EL (cell line): ENCODE measurements at places on chromosomes 1 and 21.

DNA sequence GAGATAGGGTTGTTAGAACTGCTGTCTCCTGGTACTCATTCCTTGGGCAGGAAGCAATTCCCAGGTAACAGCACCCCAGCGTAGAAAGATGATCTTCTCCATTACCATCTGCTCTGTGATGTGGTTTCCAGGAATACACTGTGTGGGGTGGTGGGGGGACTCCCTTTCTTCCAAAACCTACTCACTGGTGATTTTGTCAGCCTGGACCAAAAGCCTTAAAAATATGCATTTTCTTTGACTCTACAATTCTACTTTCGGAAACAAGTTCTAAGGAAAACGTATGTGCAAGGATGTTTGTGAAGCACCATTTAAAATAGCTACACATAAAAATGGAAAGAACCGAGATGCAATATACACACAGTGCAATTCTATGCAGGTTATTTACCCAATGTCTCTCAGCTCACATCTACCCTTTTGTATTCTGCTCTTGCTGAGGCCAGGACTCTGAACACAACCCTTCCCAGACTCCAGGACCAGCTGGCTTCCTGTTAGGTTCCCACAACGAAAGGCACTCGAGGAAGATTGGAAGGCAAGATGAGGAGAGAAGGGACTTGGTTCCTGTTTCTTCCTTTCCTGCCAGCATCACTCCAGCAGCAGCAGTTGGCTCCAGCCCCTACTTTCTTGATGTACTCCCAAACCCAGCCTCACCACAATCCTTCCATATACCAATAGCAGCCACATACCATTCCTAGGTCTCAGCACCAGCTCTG lies 33.0 kb upstream of the GJB5 start:
- no peak for DNase-seq

DNA sequence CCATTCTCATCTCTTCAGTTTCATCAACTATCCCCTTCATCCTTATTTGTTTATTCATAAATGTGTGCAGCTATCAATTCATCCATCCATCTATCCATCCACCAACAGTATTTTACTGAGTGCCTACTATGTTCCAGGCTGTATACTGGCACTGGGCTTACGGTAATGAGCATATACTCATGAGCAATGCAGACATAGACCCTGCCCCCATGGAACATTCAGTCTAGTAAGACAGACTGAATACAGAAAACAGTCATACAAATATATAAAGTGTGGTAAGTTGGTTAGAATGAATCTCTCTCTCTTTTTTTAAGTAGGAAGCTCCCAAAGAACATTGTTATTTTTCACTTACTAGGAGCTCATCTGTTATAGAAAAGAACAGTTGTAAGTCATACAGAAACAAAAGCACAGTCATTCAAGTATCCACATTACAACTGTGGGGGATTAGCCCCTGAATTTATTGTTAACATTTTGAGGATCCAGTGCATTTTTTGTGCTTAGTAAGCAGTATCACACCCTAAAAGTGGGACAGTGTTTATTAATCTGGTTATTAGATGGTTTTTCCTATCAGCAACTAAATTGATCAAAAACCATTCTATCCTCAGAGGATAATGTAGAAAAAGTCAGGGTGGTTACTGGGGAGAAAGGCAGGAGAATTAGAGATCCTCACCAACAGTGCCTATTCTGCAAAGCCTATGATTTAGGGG lies 3.6 kb downstream of the SLC16A4 start:
- DNase-seq: no peak

DNA sequence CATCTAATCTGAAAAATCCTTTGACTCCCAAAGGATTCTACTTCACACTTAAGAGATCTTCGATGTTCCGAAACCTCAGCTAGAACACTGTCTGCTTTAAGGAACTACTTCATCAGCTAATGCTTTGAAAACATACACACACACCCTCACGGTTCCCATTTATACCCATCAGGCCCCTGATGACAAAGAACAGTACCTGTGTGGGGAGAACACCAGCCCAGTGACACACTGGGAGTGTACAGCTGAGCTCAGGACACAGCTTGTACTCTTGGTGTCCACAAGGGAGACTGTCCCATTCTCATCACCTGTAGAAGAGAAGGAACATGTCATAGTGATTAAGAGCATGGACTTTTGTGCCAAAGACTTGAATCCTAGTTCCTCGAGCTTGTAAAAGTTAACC lies 6.6 kb downstream of the WDR77 start:
- DNase-seq: no peak

- no peak for DNase-seq
These were observed 86.9 kb upstream of the ZBTB40 start for GRCh38 chr1:22364764-22365163.
